Activated naive CD4-positive, alpha-beta T cell treated with anti-CD3 and anti-CD28 coated beads, Interleukin-2, amount 50 U/mL, for 72 hours (primary cell): ENCODE measurements at places on chromosomes 2 and 18.
A peak's percentile ranks its signal among the peaks of the same experiment; 100 is the strongest.

DNA sequence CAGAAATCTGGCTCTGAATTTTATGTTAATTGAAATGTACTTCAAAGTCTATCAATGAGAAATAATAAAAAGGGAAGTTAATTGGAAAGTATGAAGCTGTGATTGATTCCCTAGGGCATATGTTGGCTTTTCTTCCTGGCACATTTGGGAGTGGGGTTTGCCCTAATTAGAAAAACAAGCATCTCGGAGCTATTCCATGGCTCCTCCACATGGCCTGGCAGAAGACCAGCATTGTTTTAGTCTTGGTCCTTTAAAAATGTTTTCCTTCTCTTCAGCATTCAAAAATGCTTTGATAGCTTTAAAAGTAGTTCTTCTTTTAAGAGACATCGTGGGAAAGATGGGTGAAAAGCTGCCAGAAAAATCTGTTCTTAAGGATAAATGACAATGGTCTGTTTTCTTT is 445.5 kb upstream of the PKDCC start:
- no peak for DNase-seq

DNA sequence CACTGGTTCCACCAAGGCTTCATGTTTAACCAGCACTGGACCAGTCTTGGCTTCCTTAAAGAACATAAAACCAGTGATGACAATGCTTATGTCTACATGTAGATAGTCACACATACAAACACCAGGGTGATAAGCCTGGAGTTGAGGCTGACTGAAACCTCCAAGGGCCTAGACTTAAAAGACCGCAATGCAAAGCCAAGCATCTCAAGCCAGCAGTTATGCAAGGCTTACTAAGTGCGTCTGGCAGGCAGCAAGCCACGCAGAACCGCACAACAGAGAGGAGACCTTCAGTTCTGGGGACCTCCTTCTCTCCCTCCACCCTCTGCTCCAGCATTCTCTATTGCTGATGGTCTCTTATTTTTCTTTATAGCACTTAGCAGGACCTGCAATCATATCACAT is 63.2 kb upstream of the ACAA2 start:
- DNase-seq, result no peak

DNA sequence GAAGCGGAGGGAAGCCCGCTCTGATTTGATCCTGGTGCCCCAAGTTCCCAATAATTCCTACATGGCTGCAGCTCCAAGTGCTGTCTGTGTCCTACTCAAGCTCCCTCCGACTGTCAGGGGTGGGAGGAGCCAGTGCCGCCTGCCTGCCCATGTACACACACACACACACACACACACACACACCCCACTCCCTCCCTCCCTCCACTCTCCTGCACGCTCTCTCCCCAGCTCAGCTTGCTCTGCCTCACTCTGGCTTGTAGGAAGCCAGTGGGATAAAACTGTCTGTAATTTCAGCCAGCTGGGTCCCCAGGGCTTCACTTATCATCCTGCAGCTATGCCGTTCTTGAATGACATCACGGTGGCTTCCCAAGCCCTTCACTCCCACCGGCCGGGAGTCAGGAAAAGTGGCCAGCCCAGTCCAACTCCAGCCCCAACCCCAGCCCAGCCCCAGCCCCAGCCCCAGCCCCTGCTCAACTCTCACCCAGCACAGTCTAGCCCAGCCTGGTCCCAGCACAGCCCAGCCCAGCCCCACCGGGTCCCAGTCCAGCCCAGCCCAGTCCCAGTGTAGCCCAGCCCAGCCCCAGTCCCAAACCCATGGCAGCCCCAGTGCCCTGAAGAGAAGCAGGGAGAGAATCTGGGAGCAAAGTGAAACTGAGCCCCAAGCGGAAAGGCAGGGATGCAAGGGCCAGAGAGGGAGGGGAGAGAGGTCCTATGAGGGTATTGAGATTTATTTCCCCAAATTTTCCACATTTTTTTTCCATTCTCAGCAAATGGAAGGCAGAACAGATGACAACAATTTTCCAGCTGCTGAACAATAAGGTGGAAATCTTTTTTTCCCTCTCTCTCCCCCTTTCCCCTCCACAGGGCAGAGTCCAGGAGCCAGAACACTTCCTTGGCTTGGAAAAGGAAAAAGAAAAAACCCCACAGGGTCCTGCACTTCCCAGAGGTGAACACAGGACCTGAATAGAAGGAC is 144.0 kb downstream of the TNS1 start:
- no peak for DNase-seq

- no peak for DNase-seq
These were observed 73.6 kb downstream of the GTF3C3 start for GRCh38 chr2:196725882-196726281.

GRCh38 chr2:236103981-236104380 is 64.2 kb downstream of the GBX2 start:
- DNase-seq, result no peak

DNA sequence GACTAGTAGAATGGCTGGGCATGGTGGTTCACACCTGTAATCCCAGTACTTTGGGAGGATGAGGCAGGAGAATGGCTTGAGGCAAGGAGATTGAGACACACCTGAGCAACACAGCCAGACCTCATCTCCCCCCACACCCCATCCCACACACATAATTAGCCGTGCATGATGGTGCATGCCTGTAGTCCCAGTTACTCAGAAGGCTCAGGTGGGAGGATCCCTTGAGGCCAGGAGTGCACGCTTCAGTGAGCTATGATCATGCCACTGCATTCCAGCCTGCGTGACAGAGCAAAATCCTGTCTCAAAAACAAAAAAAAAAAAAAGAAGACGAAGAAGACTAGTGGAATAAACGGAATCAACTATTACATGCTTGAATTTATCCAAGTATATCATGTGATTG is 150.0 kb downstream of the STK39 start:
- no peak for DNase-seq

GRCh38 chr2:210376694-210377093 is 61.7 kb upstream of the MYL1 start:
- DNase-seq, result no peak

- DNase-seq, result no peak
These were observed 55.4 kb downstream of the FASTKD2 start for GRCh38 chr2:206820807-206821206.

DNA sequence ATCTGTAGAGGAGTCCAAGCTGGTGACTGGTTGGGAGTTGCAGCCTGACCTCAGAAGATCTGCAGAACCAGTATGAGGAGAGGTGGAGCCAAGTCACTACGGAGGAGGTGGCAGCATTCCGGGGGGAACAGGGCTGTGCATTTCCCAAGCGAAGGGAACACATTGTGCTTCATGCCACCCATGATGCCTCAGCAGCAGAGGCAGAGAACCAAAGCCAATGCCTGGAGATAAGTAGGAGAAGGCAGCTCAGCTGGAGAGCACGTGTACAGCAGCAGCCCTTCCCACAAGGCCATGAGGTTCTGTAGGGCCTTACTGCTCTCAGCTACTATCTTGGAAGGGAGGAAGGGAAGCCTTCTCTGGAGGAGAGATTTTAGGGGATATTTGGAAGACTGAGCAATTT is 67.2 kb upstream of the LRPPRC start:
- DNase-seq, result no peak

DNA sequence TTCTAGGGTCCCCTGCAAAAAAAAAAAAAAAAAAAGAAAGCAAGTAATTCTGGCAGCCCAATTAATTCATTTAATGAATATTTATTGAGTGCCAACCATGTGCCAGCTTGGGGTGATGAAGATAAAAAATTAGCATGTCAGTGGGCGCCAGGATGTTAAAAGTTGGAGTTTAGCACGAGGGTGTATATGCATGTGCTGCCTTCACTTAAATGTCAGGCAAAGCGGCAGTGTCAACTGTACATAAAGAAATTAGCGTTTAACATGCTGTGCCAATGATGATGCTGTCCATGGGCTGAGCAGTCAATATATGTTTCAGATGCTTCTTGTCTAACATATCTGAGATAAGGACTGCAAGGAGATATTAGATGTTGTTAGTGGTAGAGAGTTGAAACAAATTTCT is 49.5 kb downstream of the ASAP2 start:
- DNase-seq, result no peak

DNA sequence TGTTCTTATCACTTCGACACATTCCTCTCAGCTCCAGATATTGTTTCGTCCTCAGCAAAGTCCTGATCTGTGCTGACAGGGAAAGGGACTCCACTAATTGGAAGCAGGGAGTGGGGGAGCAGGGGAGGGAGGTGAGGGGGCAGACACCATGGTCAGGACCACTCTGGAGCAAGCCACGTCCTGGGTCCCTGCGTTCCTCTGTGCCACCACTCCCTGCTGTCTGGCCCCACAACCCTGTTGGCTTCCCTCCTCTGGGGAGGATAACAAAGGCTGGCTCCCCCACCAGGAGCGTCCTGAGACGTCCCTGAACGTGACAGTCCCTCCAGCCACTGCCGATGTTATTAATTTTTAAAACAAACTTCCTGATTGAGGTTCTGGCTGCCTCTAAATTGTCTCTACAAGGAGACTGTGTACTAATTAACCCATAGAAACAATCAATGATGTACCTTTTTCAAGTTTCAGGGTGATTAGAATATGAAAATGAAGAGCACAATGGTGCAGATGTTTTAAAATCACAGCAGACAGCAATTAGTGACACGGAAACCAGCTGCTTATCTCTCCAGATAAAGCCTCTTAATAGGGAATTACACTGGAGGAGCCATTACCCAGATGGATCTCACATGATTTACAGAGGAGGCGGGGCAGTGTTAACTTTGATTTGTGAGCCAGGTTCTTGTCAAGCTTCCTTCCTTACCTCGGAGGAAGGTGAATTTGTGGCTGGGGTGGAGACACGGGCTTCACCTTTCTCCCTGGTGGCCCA is 257.5 kb downstream of the SETBP1 start:
- DNase-seq, result no peak

GRCh38 chr2:135208016-135208415 is 155.9 kb downstream of the RAB3GAP1 start:
- DNase-seq, result no peak

DNA sequence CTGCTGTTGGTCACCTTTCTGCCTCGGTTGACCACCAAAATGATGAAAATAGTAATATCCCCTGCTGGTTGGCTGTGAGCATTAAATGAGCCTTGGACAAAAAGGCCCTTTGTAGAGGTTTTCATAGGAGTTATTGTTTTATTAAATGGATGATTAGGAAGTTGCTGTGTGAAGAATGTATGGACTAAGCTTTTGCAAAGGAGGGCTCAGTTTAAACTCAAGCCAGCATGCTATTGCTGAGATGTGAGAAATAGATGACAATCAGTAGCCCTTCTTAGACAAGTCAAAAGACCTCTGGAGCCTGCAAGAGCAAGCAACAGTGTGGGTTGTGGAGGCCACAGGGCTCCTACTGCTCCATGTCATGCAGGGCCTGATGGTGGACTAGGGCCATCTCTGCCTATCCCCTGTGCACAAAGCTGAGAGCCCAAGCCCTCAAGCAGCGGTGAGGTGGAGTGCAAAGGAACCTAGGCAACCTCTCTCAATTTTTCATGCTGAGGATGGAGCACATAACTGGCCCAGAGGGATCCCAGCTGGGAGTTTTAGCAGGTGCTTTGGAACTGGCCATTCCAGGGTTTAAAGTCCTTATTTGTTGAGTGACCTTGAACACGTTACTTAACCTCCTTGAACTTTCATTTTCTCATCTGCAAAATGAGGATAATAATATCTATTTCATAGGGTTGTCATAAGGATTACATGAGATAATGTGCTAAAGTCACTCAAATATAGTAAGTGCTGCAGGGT is 37.1 kb downstream of the FOSL2 start:
- no peak for DNase-seq

DNA sequence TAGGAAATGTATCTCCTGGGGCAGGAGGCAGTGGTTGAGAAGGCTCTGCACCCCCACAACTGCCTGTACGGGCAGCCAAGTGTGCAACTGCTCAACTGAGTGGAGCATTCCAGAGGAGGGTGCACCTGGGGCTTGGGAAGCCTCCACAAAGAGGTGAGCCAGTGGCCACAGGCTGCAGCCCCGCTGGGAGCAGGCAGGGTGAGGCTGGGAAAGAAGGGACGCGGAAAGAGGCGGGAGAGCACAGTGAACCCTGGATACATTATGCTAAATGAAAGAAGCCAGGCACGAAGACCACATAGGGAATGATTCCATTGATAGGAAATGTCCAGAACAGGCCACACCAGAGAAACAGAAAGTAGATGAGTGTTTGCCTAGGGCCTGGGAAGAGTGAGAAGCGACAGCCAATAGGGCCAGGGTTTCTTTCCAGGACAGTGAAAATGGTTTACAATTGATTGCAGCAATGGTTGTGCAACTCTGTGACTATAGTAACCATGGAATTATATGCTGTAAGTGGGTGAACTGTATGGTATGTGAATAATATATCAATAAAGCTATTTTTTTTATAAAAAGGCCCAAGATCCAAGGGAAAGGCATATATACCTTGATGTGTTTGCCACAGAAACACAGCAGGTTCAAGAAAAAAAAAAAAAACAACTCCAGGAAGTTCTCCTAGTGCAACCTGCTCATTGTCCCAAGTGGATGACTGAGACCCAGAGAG is 82.4 kb downstream of the DDX1 start:
- DNase-seq, result no peak

DNA sequence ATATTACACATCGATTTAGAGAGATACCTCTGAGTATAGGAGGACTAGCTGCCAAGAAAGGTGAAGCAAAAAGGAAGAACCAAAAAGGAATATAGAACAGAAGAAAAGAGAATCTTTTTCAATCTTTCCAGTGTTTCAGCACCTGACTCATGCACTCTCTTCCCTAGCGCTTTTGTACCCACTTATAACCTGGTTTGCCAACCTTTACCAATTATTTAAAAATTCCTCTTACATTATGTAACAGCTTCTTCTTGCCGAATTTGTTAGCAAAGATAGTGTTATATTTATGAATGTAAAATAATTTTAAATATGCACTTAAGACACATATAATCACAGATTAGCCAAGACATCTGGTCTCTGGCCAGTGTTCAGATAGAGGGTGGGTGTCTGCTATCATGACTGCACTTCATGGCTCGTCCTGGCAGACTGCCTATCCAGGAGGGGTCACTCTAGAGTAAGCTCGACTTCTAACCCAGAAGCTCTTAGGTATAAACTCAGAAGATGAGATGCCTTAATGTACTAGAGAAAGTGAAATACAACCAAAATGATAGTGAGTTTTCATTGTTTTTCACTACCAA is 122.9 kb downstream of the ATAD2B start:
- no peak for DNase-seq

DNA sequence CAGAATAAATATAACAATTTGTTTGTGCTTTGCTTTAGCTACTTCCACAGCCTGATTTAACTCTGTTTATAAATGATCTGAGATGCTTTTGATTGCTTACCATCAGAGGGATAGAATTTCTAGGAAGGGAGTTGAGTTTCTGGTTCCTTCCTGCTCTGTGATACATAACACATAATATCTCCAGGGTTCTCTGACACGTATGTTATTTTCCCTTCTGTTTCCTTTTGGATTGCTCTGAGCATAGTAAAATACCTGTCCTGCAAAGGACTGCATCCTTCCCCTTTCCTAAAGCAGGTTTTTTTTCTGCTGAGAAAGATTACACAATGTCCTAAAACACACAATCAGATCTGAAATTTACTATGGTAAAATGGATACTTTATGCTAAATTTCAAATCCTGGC is 76.1 kb downstream of the CABYR start:
- DNase-seq, result no peak

DNA sequence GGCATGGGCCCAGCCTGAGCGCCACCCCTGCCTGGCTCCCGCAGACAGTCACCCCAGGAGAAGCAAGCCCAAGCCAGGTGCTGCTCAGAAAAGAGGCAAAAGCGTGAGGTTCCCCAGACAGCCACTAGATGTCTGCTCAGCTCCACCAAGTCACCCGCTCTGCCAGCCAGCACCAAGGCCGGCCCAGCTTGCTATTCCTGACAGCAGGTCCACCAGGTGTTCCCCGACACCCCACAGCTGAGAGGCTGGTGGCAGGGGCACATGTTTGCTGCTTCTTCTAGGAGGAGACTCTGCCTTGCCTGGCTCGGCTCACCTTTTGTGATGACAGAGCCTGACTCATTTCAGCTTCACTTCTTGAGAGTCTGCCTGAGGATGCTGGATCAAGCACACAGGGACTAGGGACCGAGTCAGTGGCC is 206.7 kb downstream of the MGAT5 start:
- DNase-seq, result peak; percentile 19
